ENCODE measurements at places on chromosomes 6 and 20.

DNA sequence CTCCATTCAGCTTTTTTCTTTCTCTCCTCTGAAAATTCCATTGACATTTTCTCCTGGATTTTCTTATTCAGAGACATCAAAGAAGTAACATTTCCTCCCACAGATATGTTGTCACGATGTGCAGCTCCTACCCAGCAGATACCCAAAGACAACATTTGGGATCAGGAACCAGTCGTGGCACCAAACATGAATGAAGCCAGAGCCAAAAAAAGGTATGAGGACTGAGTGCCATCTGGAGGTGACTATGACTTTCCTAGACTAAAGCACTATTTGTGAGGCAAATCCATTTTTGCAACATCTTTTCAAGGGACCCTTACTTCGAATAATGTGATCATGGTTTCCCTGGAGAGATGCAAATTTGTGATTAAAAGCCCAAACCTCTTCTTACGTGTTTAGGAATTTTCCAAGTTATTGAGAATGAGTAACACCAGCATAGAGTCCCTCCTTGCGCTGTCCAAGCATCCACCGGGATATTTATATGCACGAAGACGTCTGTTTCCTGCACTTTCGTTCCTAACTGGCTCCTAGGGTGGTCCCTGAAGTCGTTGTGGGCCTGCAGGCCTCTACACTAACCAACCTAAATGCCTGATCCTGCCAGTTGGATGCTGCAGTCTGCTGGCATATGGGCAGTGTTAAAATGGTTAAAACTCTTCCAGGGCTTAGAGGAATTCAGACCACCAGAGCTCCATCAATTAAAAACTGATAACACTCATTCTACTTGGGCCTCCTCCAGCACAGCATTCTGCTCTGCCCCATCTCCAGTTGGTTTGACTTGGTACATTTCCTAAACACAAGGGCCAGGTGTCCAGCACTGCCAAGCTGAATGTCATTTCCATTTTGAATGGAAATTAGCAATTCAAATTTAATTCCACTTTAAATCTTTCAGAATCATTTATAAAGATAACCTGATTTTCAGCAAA lies 256.6 kb downstream of the C6orf118 start:
- no peak for DNase-seq

- DNase-seq, result no peak
These were observed 94.3 kb downstream of the CDC5L start for GRCh38 chr6:44481760-44482159.

DNA sequence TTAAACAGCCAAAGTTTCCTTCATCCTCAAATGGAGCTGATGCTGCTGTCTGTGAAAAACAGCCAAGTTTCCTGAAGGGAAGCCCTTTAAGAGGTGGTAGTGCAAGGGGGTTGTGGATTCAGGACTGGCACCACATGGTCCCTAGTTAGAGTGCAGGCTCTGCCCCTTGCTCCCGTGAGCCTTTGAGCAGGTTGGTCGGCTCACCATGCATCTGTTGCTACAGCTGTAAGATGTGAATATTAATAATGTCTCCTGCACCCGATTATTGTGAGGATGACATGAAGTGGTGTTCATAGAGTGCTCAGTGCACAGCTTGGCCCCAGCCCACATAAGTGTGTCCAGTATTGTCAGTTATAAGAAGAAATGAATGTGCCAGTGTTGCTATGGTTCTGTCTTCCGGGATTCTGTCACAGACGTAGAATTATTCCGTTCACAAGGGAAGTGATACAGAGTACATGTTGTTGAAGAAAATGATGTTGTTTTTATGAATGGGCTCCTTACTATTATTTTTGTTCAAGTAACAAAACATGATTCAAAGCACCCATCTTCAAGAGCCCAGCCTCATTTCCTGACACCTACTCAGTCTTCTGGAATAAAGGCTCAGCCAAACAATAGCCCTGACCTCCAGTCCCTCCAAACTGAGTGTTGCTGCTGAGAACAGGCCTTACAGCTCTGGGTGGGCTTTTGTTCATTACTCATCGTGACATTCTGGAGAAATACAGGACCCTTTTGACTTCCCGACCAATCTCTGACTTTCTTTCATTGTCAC lies 2.9 kb upstream of the PKIG start:
- DNase-seq, result no peak

GRCh38 chr6:125865015-125865414 lies 74.3 kb downstream of the NCOA7 start:
- no peak for DNase-seq

GRCh38 chr6:91743756-91744155 lies 1156.9 kb upstream of the MAP3K7 start:
- DNase-seq, result no peak

DNA sequence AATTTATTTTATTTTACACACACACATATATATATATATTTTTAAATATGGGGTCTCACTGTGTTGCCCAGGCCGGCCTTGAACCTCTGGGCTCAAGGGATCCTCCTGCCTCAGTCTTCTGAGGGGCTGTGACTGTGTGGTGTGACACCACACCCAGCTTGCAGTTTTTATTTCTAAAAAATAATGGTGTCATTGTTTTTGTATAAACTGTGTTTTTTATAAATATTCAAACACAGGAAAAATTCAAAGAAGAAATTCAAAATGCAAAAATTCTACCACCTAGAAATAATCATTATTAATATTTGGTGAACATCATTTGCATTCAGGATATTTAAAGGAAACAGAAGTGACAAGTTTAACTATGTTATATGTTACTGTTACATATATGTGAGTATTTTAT lies 3.1 kb downstream of the CCDC28A start:
- no peak for DNase-seq

DNA sequence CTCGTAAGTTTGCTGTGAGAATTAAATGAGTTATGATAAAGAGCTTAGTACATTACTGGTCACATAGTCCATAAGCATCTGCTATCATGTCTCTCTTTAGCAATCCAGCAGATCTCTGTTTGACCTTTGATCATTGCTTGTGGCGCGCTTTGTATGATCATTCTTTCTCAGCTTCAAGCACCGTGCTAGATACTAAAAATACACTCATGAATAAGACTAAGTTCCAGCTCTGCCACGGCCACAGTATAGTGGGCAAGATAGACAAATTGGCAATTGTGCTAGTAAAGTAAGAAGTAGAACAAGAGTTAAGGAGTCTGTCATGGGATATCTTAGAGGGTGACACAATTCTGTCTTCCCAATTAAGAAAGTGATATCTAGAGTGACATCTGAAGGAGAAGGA lies 75.2 kb upstream of the ADGRF1 start:
- no peak for DNase-seq

DNA sequence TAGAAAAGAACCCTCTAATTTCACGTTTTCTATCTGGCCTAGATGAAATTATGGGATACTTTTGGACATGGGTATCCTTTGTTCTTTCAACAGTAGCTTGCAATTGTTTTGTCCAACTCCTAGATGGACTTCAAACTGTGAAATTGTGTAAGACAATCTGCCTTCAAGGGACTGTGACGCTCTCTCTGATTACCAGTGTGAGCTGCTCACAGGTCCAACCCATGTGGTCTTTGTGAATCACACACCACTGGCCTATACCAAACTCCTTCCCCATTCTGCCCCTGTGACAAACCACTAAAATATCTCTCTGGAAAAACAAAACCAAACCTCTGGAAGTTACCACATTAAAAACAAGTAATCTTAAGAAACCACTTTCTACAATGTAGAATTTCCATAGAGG lies 59.5 kb downstream of the NINL start:
- DNase-seq, result no peak

DNA sequence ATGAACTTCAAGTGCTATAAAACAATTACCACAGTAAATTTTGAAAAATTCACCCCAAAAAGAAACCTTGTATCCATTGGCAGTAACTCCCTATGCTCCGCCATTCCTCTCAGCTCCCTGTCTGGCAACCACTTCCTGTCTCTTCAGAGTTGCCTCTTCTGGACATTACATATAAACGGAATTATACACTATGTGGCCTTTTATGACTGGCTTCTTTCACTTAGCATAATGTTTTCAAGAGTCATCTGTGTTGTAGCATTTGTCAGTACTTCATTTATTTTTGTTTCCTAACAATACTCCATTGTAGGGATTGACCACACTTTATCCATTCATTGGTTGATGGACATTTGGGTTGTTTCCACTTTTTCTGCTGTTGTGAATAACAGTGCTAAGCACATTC lies 50.1 kb downstream of the CEP43 start:
- DNase-seq, result no peak

DNA sequence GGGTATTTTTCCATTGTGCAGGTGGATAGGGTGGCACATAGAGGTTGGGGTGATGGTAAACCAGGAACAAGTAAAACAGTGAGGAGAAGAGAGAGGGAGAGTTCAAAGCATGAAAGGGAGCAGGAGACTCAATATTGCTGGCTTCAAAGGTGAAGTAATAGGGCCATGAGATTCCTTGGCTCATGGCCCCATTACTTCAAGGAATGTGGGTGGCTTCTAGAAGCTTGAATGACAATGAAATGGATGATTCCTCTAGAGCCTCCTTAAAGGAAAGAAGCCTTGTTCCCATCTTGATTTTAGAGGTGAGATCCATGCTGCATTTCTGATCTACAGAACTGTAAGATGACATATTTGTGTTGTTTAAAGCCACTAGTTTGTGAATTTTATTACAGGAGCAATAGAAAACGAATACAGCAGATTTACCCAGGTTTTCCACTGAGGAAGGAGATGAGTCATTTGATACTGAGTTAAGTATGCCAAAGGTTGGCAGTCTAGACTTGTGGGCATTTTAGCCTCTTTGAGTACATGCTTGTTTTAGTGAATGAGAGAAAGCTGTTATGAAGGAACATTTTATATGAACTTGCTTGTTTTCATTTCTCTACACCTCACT lies 110.4 kb downstream of the PLCB4 start:
- no peak for DNase-seq

- DNase-seq, result no peak
These were observed 1334.0 kb upstream of the CITED2 start for GRCh38 chr6:140708441-140708840.

GRCh38 chr6:19137505-19137904 lies 699.7 kb upstream of the ID4 start:
- no peak for DNase-seq

DNA sequence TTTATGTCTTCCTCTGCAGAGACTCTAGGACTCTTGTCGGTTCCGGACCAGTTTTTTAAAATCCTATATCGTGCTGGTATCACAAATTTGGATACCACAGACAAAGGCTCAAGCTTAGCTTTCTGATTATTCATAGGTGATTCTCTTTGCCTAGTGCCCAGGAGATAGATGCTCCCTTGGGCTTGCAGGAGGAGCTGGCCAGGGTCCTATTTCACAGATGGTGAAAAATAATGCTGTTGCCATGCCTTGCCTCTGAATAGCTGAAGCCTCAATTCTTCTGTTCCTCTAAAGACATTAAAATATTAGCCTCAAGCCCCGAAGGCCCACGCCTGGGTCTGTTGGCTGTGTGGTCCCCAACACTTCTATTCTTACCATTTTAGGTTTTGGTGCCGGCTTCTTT lies 123.9 kb upstream of the BACH2 start:
- no peak for DNase-seq

GRCh38 chr20:48949304-48950170 lies 28.0 kb downstream of the ARFGEF2 start:
- no peak for DNase-seq

GRCh38 chr20:50819349-50819748 lies 24.5 kb downstream of the BCAS4 start:
- no peak for DNase-seq

- DNase-seq, result no peak
These were observed 16.3 kb downstream of the BPI start for GRCh38 chr20:38320221-38320620.

GRCh38 chr20:37295001-37295400 lies 5.5 kb downstream of the MANBAL start:
- peak; percentile 59 for DNase-seq

DNA sequence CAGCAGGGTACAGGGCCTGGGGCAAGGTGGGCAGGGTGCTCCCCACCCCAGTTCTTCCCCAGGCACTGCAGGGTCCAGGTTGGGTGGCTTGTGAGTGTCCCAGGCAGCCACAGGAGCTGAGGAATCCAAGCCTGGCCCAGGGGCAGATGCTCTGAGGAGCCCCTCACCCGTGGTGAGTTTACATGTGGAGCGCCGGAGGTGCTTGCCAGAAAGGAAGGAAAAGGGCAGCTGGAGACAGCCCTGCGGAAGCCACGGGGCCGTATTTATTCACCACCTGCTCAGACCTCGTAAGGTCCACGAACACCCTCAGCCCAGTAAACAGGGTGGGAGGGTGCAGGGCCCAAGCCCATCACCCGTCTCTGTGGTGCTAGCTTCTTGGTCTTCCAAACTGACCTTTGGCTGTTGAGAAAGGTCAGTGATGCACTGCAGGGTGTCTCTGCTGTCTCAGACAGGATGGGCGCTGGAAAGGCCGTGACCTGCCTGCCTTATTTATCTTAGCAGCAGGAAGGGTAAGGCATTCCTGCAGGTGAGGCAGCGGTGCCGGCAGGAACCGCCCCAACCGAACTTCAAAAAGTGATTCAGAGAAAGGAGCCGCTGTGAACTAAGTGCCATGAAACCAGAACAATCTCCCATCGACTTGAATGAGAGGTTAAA lies 4.0 kb upstream of the FRMD1 start:
- DNase-seq, result no peak

- DNase-seq, result no peak
These were observed 764.1 kb upstream of the MMS22L start for GRCh38 chr6:98047164-98047563.

DNA sequence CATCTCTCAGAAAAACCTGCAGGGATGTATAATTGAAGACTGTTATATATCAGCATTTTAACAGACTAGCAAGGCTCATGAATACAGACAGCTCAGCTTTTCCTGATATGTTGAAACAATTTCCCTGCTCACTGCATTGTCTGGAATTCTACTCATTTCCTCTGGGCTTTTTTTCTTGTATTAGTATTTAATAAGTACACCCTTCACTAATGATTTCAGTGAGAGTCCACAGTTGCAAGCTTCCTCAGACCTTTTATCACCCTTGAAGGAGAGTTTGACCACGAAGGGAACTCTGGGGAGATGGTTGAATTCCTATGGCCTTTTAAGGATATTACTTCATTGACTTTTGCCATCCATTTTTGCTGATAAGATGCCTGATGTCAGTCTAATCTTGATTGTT lies 248.7 kb downstream of the ADGB start:
- no peak for DNase-seq

GRCh38 chr20:14198416-14198815 lies 139.0 kb downstream of the FLRT3 start:
- DNase-seq, result no peak

- DNase-seq, result peak; percentile 20
These were observed 79.9 kb upstream of the SPTLC3 start for GRCh38 chr20:12928755-12929401.

GRCh38 chr20:46681032-46681854 lies 8.0 kb downstream of the TP53RK start:
- DNase-seq, result peak; percentile 89

DNA sequence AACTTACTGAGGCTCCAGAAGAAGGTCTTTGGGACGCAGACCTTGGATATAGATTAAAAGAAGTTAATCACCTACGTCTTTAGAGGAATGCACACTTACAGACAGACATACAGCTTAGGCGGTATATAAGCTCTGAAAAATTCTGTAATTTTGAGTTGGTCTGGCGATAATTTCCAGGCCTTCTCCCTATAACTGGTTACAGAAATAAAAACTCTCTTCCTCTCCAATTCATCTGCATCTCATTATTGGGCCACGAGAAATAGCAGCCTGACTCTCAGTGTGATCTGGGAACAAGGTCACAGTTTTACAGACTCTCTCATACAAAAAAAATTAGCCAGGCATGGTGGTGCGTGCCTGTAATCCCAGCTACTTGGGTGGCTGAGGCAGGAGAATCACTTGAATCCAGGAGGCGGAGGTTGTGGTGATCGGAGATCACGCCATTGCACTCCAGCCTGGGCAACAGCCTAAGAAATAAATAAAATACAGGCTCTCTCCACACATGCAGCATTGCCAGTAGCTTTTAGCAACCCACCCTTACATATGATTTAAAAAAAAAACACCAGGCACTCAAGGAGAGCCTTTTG lies 4.7 kb downstream of the ZBTB24 start:
- no peak for DNase-seq

Data from Calu3 (cell line).